ENCODE measurements at places on chromosomes 13 and 19. TPM values are rescaled to one million over a fixed set of nuclear protein-coding genes. Genes with fewer than 3 reads are reported as not detected.

Gene TMC4
- polyA plus RNA-seq: 3.4 TPM

Gene KLK12
- polyA plus RNA-seq: not detected

Gene CARM1
- 81.2 TPM for polyA plus RNA-seq

Gene OR7A5
- polyA plus RNA-seq: not detected

Gene ZNF677
- polyA plus RNA-seq: 49.2 TPM

Gene LRRC25
- polyA plus RNA-seq: not detected

Gene CEACAM5
- not detected for polyA plus RNA-seq

Gene RNF225
- polyA plus RNA-seq: not detected

Gene ZGLP1
- 12.2 TPM for polyA plus RNA-seq

Gene TMEM255B
- polyA plus RNA-seq: 0.97 TPM

Gene LONP1
- polyA plus RNA-seq: 110 TPM

Gene ZNF530
- polyA plus RNA-seq: 6.4 TPM

Gene MYADM
- 166 TPM for polyA plus RNA-seq
